ENCODE measurements at places on chromosomes 11 and 22. TPM values are rescaled to one million over a fixed set of nuclear protein-coding genes. Genes with fewer than 3 reads are reported as not detected.

DNA sequence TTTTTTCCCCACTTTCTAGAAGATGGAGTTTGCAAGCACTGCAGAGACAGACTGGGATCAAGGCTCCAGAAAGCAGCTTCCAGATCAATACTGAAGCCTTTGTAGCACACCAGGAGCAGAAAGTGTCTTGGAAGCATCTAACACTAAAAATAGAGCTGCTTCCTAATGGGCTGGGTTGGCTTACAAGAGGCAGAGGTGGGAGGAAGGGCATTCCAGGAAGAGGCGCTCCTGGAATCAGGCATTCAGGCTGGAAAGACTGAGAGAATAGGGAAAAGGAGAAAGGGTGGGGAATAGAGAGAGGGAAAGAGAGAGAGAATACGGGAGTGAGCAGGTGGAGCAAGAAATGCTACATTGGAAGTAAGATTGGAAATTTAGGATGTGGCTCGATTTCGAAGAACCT, 395.9 kb downstream of the OPCML start:
- no peak for DNase-seq
- H3K27me3 ChIP-seq = no peaks in the 10 kb centered on the region
- no peaks in the 10 kb centered on the region for H3K4me1 ChIP-seq
- H3K4me3 ChIP-seq = no peak overlapping the region
- no peaks in the 10 kb centered on the region for H3K36me3 ChIP-seq

GRCh38 chr11:79212741-79213190, 228.1 kb downstream of the TENM4 start:
- no peaks in the 10 kb centered on the region for H3K4me1 ChIP-seq
- no peak for DNase-seq
- no peak overlapping the region for H3K4me3 ChIP-seq

GRCh38 chr11:78851878-78852586, 277.4 kb upstream of the NARS2 start:
- H3K27ac ChIP-seq = no peak overlapping the region
- H3K4me3 ChIP-seq = no peak overlapping the region
- no peaks in the 10 kb centered on the region for H3K27me3 ChIP-seq
- H3K4me1 ChIP-seq = no peaks in the 10 kb centered on the region
- no peak for DNase-seq

DNA sequence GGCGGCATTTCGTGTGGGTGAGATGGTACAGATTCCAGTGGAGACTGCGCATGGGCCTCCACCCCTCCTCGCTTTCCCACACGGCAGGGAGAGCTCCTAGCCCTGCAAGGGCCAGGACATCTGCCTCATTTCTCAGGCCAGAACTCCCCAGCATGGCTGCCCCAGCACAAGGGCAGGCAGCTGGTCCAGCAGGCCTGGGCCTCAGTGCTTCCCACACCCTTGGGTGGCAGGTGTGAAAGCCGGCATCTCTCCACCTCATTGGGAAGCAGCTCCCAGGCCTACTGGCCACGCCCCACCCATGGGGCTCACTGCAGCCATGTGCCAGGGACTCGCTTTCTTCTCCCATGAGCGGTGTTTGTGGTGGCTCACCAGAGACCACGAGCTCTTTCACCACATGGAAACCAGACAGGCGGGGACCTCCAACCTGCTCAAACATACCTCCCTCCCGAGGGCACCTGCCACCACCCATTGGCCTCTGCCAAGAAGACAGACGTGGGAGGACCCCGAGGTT, 79.1 kb downstream of the NAT10 start:
- peaks cover 4% of the 10 kb centered on the region for H3K4me1 ChIP-seq
- no peaks in the 10 kb centered on the region for H3K36me3 ChIP-seq
- no peak overlapping the region for H3K4me3 ChIP-seq
- DNase-seq = no peak
- no peaks in the 10 kb centered on the region for H3K27me3 ChIP-seq
- H3K27ac ChIP-seq = no peak overlapping the region

DNA sequence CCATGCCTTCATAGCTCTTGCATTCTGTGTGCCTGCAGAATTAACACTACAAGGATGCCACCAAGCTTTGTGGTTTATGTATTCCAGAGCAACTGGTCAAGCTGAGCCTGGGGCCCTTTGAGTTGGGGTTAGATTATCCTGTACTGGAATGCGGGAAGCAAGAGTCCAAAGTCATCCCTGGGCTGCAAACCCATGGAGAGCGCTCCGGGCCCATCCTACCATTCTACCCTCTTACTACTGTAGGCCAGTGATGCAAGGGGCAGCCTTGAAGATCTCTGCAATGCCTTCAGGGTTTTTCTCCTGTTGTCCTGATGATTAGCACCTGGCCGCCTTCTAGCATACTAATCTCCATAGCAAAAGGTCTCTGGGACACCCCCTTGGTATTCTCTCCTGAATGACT, 51.3 kb downstream of the TUG1 start:
- no peak overlapping the region for H3K4me3 ChIP-seq
- H3K4me1 ChIP-seq = peaks cover 10% of the 10 kb centered on the region
- no peaks in the 10 kb centered on the region for H3K27me3 ChIP-seq
- H3K27ac ChIP-seq = no peak overlapping the region
- DNase-seq = no peak

DNA sequence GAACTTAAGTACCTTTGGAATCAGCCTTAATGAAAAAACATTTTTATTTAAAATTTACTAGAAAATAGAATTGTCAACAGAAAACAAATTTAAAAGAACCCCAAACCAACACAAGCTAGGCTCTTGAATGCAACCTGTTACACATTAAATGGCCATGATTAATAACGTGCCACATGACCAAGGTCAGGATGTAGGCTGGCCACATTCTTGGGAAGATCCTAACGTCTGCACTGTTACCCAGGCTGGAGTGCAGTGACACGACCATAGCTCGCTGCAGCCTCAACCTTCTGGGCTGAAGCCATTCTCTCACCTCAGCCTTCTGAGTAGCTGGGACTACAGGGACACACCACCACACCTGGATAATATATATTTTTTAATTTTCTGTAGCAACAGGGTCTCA, 126.4 kb upstream of the APOA1 start:
- no peak overlapping the region for H3K27ac ChIP-seq
- DNase-seq = no peak
- H3K36me3 ChIP-seq = no peaks in the 10 kb centered on the region
- no peaks in the 10 kb centered on the region for H3K27me3 ChIP-seq

FOLR3 gene
- 0.83 TPM for total RNA-seq

DNA sequence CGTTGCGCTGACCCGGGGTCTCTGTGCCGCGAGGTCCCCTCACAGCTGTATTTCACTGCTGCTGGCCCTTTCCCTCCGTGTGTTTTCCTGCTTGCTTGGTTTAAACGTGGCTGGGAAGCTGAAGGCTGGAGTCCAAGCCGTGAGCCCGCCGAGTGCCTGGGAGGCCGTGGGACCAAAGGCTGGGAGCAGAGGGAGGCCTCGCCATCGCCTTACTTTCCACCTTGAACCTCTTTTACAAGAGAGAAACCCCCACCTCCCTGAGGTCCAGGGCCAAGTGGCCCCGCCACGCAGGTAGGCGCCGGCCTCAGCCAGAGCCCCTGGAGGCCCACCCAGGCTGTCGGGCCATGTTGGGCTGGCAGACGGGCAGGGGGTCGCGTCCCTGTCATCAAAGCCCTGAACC, 411.6 kb downstream of the TBC1D22A start:
- H3K27me3 ChIP-seq = no peaks in the 10 kb centered on the region
- DNase-seq = no peak
- peaks cover 8% of the 10 kb centered on the region for H3K4me1 ChIP-seq
- H3K27ac ChIP-seq = no peak overlapping the region

GRCh38 chr22:20037419-20037818, 16.5 kb downstream of the TANGO2 start:
- H3K4me1 ChIP-seq = peaks cover 29% of the 10 kb centered on the region
- peaks cover 51% of the 10 kb centered on the region for H3K36me3 ChIP-seq
- no peak overlapping the region for H3K4me3 ChIP-seq
- no peaks in the 10 kb centered on the region for H3K27me3 ChIP-seq
- H3K27ac ChIP-seq = no peak overlapping the region

PRAME gene
- total RNA-seq = not detected

NCR3LG1 gene
- 2.7 TPM for total RNA-seq

DNA sequence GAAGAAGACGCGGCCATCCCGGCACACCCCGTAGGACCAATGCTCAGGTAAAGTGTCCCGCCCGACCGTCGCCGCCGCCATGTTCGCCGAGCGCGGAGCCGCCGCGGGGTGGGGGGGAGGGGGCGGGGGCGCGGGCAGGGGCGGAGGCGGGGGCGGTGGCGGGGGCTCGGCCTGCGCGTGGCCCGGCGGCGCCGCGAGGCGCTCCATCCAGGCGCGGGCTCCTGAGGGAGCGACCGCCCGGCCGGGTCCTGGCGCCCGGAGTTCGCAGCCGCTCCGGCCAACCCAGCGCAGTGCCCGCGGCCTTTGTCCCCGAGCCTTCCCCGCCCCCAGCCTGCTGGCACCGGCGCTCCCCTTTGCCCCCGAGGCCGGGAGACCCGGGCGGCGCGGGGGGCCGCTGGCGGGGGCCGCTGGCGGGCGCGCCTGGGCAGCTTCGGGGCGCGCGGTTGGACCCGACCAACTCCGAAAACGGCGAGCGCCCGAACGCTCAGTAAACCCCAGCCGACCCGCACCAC, at the start of gene PLEKHA7:
Gene PLEKHA7 (minus strand): TSS at position 94 of the 512 bp plus-strand sequence. CDS start 13 bp downstream, at position 81.
- peak within 1 kb of the TSS; percentile 62 for H3K27ac ChIP-seq
- no peaks in the 10 kb centered on the region for H3K4me1 ChIP-seq
- DNase-seq = no peak
- H3K4me3 ChIP-seq = peak within 1 kb of the TSS; percentile 82
- H3K36me3 ChIP-seq = no peaks in the 10 kb centered on the region

BCO2 gene
- total RNA-seq = 1.4 TPM

GRCh38 chr22:20319041-20319744, 667 bp downstream of the DGCR6L start:
- H3K4me3 ChIP-seq = peak overlapping the region; percentile 96
- peak overlapping the region; percentile 83 for H3K27ac ChIP-seq
- H3K27me3 ChIP-seq = no peaks in the 10 kb centered on the region

DEPDC7 gene
- 1.7 TPM for total RNA-seq

GRCh38 chr11:47848700-47849155, 578 bp upstream of the NUP160 start:
- H3K27ac ChIP-seq = peak overlapping the region; percentile 91
- peak overlapping the region; percentile 82 for H3K4me3 ChIP-seq
- H3K4me1 ChIP-seq = peaks cover 26% of the 10 kb centered on the region
- peaks cover 15% of the 10 kb centered on the region for H3K36me3 ChIP-seq

GRCh38 chr11:82105331-82105998, 628.2 kb downstream of the FAM181B start:
- no peaks in the 10 kb centered on the region for H3K36me3 ChIP-seq
- DNase-seq = no peak
- no peaks in the 10 kb centered on the region for H3K4me1 ChIP-seq
- H3K27ac ChIP-seq = no peak overlapping the region

- H3K4me1 ChIP-seq = no peaks in the 10 kb centered on the region
- no peak for DNase-seq
- H3K36me3 ChIP-seq = no peaks in the 10 kb centered on the region
- no peak overlapping the region for H3K4me3 ChIP-seq
- no peak overlapping the region for H3K27ac ChIP-seq
- no peaks in the 10 kb centered on the region for H3K27me3 ChIP-seq
Observed at GRCh38 chr22:32511274-32511673, 36.7 kb downstream of the FBXO7 start.

All from esophagus muscularis mucosa (tissue), 4 donors.